ENCODE measurements at places on chromosomes 3 and 15.

- no peak for DNase-seq
These were observed 1.1 kb downstream of the MCF2L2 start for GRCh38 chr3:183427196-183427875.

DNA sequence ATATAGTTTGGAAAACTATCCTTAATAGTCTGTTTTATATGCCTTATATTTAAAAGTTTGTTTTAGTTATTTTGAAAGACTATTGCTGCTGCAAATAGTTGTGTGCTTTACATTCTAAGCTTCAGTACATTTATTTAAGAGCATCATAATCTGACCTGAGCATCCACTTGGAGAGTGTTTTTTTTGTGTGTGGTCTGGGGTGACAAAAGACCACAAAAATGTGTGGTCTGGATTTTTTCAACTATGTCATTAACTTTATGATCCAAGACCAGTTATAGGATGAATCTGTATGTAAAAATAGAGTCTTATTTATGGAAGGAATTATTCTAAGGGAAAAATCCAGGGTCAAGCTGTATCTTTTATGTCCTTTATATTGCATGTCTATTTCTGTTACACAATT lies 77.4 kb downstream of the SLTM start:
- DNase-seq, result no peak

- DNase-seq, result no peak
These were observed 33.0 kb upstream of the LARS2 start for GRCh38 chr3:45355351-45355750.

- DNase-seq, result no peak
These were observed 44.7 kb upstream of the C2CD4B start for GRCh38 chr15:62209821-62210220.

GRCh38 chr3:111333642-111334041 lies 208.4 kb upstream of the CD96 start:
- no peak for DNase-seq

DNA sequence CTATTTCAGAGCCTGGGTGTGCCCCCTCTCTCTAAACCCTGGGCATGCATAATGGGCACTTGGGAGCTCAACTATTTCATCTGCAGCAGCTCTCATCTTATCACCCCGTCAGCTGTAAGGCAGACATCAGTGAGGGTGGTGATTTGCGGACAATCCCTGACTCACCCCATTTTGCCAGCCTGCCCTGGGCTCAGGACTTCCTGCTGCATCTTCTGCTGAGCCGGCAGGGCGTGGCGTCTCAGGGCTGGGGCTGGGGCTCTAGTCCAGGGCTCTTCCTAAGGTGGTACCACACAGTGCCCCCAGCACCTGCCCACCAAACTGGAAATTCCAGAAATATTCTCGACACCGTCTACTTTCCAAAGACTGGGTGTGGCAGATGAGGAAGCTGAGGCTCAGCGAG lies 925 bp upstream of the PSTPIP1 start:
- peak; percentile 66 for DNase-seq

DNA sequence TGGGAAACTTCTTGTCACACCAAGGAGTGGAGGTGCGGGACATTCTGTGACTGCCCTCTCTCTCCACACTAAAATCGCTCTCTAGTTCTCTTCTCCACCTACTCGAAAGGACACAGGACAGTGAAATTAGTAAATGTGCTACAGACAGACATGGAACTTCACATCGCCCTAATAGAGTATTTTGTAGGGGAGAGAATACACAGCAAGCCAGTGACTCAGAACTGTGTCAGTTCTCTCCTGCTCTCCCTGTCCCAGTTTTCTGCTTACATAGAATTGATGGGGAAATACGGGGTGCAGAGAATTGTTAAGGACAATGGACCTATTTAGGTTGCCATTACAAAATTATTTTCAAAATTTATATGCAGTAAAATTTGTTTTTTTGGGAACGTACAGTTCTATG lies 159.6 kb upstream of the GADL1 start:
- no peak for DNase-seq

- DNase-seq, result peak; percentile 2
These were observed 265.2 kb upstream of the TLE3 start for GRCh38 chr15:70362886-70363285.

- no peak for DNase-seq
These were observed 18.4 kb upstream of the OPA1 start for GRCh38 chr3:193574488-193575070.

DNA sequence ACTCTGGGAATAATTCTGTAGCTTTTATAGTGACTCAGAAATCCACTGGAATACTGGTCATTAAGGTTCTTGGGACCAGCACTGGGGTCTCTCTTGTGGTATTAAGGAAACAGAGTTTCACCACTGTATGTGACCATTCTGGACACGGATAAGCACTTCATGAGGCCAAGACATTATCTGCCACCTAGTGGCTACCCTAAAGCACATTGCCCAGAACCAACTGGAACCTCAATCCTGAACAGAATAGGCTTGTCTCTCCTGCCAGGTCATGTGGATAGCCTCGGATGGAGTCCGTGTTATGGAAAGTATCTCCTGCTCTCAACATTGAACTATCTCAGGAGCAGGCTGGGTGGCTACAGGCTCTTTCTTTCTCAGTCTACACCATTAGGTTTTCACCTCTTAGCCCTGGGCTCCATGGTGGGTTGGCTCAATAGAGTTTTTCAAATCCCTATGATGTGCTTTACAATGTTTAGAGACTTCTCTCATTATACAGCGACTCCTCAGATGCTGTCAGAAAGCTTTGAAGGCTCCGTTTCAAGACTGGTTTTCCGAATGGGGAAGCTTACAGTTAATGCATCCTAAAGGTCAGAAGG lies 167.6 kb upstream of the ST8SIA2 start:
- DNase-seq, result no peak

GRCh38 chr3:179236669-179237301 lies 14.1 kb downstream of the KCNMB3 start:
- DNase-seq, result no peak

GRCh38 chr15:70030851-70031250 lies 66.9 kb downstream of the TLE3 start:
- DNase-seq, result no peak

- no peak for DNase-seq
These were observed 1627.6 kb downstream of the SI start for GRCh38 chr3:163450698-163451097.

GRCh38 chr15:60590935-60591495 lies 112.1 kb upstream of the ICE2 start:
- peak; percentile 56 for DNase-seq

DNA sequence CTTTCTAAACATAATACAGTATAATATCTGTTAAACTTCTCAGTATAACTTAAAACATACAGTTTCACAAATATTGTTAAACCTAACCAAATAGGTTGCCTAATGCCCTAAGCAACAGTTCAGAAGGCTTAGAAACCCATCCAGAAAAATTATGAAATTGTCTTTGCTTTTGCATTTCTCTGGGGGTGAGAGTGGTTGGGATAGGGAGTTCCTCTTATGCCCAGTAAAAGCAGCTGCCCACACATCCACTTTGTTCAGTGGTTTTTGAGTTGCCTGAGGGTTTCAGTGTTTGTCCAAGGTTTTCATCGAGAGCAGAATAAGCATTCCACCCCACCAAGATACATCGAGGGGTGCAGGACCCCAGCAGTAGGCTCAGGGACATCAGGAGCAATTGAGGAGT lies 179.4 kb downstream of the CDIN1 start:
- DNase-seq, result no peak

DNA sequence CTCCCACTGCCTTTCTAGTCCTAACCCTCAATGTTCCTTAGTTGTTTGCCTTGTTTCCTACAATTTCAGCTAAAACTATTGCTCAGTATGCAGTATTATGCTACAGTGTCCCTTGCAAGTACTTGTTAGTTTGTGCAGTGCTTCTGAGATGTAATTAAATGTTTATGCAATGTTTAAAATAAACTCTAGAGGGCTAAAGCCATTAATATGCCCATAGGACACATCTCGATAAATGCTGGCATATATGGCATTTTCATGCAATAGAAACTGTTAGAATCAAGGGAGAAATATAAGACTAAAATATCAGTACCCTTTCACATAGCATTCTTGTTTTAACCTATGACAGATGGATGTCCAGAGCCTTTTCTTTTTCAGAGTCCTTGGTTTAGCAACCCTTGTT lies 59.8 kb upstream of the ACKR4 start:
- DNase-seq, result no peak

- no peak for DNase-seq
These were observed 6.6 kb downstream of the ACOX2 start for GRCh38 chr3:58530354-58530865.

- no peak for DNase-seq
These were observed 35.9 kb upstream of the CHMP2B start for GRCh38 chr3:87191175-87191574.

DNA sequence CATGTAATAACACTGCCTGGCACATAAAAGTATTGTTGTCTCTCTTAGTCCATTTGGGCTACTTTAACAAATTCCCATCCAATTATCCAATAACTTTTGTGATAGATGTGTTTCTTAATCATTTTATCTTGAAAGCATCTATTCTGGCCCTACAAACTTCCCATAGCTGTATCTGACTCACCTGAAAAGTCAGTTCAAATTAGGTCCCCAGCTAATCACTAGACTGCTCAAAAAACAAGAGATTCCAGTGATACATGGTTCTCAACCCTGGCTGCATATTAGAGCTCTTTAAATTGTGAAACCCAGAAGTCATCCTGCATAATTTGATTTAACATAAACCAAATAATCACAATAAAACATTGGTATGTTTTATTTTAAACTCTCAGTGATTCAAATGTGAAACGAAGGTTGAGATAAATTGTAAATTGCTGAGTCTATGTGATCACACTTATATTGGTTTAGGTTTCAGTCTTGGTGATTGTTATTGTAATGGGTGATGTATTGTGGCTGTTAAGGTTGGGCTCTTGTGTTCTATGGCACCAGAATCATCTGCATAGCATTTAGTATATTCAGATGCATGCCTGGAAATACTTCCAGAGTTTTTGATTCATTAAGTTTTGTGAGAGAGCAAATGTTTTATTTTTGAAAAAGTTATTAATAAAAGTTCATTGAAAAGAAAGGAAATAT lies 268.9 kb upstream of the KCNMB2 start:
- no peak for DNase-seq

- DNase-seq, result no peak
These were observed 29.5 kb upstream of the SEMA4B start for GRCh38 chr15:90171623-90172022.

DNA sequence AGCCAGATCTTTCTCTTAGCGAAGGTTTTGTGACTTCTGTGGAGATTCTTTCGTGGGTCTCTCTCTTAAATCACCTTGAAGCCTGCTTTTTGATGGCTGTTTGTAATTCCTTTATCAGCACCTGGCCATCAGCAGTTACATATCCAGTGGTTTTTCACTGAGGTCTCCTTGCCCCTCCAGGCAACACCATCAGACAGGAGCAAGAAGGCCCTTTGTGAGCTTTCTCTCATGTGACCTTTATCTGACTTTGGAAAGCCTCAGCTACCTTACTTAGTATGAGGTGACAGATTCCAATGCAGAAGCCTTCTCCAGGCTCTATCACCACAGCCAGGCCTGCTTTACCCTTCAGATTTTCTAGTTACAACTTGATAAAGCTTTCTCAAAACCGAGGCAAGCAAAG lies 30.0 kb upstream of the P3H2 start:
- DNase-seq, result no peak

DNA sequence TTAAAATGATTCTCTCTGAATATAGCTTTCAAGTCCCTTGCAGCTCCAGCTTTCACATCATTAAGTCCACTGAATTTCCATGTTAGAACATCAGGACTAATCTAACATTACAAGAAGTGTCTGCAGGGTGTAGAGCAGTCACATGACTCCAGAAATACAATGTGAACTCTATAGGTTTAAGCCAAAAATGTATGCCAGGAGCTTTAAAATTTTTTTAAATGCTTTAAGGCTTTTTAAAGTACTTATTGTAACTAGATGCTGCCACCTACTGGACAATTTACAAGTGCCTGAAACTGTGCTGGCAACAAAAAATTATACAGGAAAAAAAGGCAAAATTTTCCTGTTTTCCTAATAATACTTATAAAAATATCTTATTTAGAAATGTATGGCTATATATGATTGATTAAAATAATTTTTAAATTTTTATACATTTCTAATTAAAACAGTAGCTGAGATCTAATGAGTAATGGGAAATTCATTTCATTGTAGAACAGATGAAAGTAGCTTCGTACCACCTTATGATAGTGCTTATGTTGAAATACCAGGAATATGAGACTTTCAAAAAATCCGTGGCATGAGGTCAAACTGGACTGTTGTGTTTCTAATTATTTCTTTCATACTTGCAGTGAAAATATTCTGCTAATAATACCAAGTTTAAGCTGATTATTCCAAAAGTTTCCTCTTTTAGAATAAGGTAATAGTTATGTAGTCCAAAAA lies 25.7 kb downstream of the FSIP1 start:
- no peak for DNase-seq

DNA sequence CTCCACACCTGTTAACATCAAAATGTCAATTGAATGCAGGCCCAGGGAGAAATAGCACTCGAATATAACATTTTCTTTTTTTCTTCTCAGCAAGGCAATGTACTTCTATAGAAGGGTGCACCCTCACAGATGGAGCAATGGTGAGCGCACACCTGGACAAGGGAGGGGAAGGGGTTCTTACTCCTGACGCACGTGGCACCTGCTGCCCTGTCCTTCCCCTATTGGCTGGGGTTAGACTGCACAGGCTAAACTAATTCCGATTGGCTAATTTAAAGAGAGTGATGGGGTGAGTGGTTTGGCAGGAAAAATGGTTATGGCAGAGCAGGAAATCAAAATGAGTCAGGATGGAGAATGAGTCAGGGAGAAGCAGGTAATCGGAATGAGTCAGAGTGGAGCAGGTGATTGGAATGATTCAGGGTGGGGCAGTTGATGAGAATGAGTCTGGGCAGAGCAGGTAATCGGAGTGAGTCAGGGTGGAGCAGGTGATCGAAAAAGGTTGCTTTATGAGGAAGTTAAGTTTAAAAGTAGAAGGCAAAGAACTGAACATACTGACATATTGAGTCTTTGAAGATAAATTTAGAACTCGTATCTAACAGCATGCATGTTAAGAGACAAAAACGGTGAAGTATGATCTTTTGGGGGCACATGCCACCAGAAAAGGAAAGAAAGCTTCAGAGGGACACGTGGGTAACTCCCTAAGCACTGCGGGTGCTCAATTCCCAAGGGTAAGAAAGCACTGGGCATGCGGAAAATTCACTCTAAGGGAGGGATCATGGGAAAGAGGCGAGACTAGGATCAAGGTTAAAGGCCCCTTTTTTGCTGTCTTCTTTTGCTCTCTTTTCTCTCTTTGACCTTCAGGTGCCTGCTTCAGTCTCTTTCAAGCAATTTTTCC lies 72.9 kb upstream of the GALNT15 start:
- DNase-seq, result no peak

Data from CD8-positive, alpha-beta T cell (primary cell).